Activated naive CD8-positive, alpha-beta T cell treated with anti-CD3 and anti-CD28 coated beads, Interleukin-2, amount 10 ng/mL, durations not matched to agents 7 days and 5 days (primary cell): ENCODE measurements at places on chromosomes 5 and 9. TPM values are rescaled to one million over a fixed set of nuclear protein-coding genes. Genes with fewer than 3 reads are reported as not detected.

IFNA21 gene
- total RNA-seq, result not detected

GRCh38 chr5:104859437-104859836, 1296.8 kb upstream of the NUDT12 start:
- DNase-seq, result no peak

DNA sequence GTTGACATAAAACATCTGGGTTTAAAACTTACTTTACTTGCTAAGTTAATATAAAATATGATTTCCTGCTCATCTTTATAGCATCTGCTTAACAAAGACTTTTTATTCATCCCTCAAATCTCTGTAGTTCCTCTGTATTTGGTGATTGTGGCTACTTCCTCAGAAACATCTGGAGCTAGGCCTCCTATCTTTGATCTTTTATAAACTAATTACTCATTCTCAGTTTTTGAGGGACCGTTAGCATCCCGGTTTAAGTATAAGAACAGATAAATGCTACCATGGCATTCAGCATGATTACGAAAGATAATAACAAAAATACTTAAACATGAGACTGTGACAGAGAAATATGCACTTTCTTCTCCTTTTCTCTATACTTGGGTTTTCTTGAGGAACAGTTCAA, 85.3 kb downstream of the SLC38A9 start:
- no peak for DNase-seq

DNA sequence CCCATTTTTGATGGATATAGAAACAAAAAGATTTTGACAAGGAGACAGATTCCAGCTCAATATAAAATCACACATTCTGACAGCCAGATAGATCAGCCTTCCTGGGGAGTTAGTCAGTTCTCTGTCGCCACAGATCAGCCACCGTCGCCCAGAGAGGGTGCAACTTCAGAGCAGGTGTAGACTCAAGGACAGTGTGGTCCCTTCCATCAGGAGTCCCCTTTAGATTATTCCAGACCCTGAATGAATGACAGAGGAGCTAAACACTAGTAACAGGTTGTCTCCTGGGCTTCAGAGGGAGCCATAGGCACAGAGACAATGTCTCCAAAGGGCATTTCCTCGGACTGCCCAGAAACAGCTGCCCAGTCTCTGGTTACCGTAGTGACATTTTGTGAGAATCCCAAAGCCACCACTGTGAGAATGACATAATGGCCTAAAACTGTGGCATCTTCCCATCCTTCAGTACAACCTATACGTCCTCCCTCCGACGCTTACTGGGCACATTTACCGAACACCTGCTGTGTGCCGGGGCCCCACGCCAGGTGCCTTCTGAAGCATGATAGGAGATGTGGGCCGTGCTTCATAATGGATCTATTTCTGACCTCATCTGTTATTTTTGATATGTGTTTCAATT, 47.4 kb upstream of the SLC2A8 start:
- no peak for DNase-seq

DNA sequence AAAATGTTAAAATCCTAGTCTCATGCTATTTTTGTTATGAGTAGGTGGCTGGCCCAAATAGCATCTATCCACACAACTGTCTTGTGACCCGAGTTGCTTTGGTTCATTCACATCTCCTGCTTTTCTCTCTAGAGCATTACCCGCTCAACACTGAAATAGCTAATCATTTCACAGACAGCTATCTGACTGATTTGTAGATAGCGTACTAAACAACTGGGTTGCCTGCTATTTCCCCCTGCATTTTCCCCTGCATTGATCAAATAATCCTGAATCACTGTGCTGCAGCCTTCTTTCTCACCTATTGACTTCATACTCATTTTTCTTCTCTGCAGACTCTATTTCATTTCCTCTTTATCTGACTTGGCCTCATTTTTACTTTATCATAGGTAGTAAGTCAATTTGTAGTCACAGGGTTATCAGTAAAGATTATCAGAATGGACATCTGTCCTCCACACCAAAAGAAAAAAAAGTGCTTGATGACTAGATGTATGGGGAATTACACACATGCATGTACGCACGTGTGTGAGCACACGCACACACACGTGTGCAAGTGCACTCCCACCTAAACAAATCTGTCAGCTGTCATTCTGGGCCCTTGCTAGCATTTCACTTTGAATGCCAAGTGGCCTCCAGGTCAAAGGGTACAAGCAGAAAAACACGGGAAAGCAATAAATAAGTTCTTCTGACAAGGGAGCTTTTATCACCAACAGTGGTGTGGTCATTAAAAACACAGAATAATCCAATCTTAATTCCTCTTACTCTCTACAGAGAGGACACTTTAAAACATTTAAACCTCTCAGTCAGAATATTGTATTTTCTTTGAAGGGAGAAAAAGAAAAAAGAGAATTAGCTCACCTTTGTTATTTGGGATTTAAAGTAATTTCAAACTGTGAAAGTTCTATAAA, 501.6 kb downstream of the EFNA5 start:
- no peak for DNase-seq

OR13C4 gene
- not detected for total RNA-seq

GRCh38 chr5:130496215-130496614, 592.0 kb downstream of the CHSY3 start:
- DNase-seq, result no peak
